NCI-H187 (cell line): ENCODE measurements at places on chromosomes 12 and 14.

- no peak for DNase-seq
Observed at GRCh38 chr14:92728759-92729364, 19.6 kb downstream of the LGMN start.

DNA sequence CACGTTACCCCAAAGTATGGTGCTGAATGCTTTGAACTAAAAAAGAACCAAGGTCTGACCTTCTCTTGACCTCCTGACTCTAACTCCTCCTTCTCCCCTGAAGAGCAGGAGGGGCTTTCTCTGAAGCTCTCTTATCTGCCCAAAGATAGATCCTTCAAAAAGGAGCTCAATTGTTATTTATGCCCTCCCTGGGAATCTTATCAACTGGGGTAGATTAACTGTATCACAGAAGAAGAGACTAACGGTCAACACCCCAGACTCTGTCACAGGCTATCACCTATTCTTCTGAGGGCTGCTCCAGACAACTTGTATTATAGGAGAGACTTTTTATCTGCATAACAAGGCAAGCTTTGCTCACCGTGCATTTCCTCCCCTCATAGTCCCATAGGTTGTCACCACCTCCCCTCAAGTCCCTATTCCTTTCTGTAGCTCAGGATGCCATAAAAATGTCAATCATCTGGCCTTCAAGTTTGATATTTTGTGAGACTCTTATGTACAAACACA, 86.6 kb downstream of the PAPLN start:
- no peak for DNase-seq

DNA sequence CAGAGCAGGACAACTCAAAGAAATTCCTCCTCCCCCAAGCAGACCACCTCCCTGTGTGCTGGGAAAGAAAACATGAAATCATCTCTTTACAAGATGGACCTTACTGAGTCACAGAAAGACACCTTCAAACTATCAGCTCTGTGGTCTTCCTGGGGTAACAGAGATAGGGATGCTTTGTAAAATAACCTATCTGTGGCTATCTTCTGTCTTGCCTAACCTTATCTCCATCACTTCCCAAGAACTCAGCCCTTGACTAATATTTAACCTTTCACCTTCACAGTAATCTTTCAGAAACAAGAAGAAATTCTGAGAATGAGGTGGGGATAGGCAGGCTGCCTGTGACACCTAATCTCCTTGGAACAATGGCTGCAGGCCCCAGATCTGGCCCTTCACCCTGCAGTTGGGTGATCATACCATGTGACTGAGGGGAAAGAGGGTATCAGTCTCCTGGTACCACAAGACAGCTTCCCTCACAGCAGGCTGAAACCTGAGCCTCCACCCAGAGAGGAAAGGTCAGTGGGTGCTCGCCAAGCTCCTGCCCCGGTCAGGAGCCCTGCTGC, 27.4 kb upstream of the CEBPE start:
- no peak for DNase-seq

DNA sequence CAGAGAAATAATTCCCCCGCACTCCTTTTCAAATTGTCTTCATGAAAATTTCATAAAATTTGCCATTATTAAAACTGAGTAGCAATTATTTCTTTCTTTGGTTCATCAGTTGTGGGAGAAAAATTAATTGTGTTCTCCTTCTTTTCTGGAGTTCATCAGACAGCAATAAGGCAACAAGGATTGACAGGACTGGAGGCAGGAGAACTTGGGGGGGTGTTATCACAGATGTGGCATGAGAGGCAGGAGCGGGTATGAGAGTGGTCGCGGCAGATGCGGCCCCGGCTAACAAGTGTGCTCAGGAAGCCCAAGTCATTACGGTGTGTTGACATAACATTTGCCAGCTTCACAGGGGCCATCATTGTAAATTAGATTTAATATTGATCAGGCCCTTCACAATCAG, 306.6 kb upstream of the TMPO start:
- no peak for DNase-seq

DNA sequence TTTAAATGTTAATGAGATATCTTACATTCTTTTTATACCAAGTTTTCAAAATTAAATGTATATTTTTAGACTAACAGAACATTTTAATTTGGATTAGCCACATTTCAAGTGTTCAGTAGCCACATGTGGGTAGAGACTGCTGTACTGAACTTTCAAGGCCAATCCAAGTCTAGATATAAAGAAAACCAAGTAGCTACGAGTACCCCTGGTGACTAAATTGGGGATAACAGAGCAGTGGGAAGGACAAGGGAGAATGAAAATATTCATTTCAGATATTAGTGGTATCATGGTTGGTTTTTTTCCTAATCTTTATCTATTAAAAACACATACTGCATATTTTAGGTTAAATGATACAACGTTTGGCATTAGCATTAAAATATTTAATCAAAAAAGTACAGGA, 69.4 kb upstream of the RHOJ start:
- no peak for DNase-seq

- DNase-seq, result no peak
Observed at GRCh38 chr12:121576851-121577391, 3.9 kb downstream of the KDM2B start.

DNA sequence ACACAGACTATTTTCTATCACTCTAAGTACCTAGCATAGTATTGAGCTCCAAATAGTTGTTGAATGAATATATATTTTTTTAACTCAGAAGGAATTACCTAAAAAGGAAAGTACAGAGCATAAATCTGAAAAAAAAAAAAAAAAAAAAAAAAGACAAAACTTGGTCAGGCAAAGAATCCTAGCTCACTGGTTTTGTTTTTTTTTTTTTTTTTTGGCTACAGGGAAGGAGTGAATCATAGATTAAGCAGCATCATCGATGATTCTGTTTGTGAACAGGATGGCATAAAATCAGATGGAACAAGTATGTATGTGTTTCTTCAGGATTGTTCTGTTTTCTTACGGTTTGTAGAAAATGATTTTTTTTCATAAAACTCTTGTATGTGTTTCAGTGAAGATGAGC, 66.1 kb upstream of the BCAT1 start:
- no peak for DNase-seq

- no peak for DNase-seq
Observed at GRCh38 chr12:26047401-26048226, 77.2 kb downstream of the BHLHE41 start.

GRCh38 chr12:61915420-61915819, 344.8 kb upstream of the USP15 start:
- DNase-seq, result no peak

GRCh38 chr12:47884501-47884900, 20.3 kb downstream of the VDR start:
- no peak for DNase-seq

DNA sequence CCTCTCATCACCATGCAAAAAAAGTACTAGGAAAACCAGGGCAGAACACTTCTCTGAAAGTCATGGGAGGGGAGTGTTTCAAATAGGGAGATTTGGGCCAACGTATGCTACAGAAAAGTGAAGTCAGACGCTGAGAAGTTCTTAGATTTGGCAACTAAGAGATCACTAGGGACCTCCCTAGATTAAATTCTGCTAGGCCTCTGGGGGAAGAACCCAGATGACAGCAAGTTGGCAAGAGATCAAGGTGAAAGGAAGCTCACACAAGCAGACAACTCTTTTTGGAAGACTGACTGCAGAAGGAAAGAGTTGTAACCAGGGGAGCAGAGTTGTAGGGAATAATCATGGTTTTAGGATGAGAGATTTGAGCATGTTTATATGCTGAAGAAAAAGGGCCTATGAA, 20.7 kb downstream of the IQSEC3 start:
- no peak for DNase-seq

GRCh38 chr12:54954801-54955200, 29.8 kb downstream of the TESPA1 start:
- no peak for DNase-seq

DNA sequence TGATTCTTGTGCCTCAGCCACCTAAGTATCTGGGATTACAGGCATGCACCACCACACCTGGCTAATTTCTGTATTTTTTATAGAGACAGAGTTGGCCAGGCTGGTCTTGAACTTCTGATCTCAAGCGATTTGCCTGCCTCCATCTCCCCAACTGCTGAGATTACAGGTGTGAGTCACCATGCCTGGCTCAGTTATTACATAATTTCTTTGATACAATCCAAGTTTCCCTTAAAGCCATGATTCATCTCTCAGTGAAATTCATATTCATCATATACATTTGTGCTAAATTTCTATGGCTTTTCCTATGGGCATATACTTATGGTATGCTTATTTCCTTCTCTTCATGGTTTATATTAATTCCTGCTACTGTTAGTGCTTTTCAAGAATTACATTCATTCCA, 29.1 kb upstream of the PZP start:
- no peak for DNase-seq

GRCh38 chr12:19687371-19687770, 248.1 kb downstream of the AEBP2 start:
- no peak for DNase-seq

DNA sequence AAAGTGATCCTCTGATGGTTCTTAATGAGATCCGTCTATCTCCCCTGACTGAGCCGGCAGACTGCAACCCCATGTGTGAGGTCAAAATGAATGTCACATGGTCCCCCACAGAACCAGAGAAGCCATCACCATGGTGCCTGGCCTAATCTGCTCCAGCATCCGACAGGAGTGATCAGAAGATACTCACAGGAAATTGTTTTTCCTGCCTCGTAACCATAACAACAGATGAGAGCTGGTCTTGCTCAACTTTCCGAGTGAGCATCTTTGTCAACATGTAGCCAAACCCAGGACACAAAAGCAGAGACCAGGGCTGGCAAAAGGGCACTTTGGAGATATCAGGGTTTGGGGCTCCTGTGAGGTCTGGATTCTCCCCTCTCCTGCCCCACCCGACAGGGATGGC, 72.1 kb upstream of the C14orf180 start:
- no peak for DNase-seq

DNA sequence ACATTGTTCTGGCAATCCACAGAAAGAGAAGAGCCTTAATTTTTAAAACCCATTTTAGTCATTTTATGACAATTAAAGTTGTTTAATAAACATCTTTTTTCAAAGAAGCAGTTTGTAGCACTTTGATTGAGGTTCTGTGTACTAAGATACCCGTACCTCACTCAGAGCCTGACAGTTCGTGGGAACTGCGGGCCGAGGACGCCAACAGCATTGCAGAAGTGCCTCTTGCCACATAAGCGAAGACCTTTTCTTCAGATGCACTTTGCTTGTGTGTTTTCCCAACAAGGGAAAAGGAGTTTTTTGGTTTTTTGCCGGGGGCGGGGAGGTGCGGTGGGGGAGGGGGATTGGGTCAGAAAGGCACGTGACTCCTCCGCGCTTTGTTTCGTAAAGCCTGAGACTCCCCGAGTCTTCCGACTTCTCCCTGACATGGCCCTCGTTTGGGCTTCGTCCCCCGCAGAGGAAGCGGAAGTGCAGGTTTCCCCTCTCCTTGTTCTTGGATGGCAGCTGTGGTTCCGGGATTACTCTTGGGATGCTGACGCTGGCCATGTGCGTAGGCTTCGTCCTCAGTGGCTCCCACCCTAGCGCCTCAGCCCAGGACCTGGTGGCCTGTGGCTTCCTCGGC, 70.8 kb downstream of the WDR20 start:
- no peak for DNase-seq

DNA sequence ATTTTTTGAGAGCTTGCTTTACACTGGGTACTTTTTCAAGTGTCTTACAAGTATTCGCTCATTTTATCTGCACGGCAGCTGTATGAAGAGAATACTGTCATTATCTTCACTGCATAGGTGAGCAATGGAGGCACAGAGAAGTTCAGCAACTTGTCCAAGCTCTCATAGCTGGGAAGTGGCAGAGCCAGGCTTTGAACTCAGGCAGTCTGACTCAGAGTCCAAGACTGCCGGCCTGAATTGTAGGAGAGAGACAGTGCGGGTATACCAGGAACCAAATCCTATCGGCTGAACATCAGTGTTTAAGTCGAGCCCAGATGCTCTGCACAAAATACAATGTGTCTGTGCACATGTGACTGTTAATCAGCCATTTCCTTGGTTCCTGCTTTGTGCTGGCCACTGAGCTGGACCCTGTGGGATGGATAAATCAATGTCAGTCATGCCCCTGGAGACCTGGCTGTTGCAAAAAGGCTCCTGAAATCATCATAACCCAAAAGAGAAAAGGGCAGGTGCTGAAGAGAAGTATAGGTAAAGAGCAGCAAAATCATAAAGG, 474.6 kb downstream of the DPF3 start:
- DNase-seq, result no peak

GRCh38 chr12:76020281-76020680, 11.3 kb downstream of the PHLDA1 start:
- DNase-seq, result no peak

DNA sequence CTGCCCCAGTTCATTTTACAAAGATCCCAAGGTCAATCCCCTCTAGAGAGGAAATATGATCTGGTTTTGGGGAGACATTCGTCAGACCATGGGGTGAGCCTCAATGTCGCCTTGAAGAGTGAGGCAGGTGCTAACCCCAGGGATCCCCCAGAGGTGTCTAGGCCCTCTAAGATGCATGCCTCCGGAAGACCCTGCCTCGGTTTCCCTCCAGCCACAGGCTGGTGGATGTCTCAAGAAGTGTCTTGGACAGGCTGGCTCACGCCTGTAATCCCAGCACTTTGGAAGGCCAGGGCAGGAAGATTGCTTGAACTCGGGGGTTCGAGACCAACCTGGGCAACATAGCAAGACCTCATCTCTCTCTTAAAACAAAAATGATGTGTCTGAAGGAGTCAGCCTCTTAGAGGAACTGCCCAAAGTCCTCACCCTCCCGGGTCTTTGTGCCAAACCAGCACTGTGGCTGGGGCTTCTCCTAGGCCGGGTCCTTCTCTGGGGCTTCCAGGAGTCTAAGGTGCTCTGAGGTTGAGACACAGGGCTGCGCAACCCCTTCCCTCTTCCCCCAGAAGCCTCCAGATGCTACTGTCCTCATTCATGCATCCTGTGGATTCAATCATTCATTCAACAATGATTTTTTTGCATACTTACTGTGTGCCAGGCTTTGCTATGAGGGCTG, 24.7 kb upstream of the BEGAIN start:
- no peak for DNase-seq

DNA sequence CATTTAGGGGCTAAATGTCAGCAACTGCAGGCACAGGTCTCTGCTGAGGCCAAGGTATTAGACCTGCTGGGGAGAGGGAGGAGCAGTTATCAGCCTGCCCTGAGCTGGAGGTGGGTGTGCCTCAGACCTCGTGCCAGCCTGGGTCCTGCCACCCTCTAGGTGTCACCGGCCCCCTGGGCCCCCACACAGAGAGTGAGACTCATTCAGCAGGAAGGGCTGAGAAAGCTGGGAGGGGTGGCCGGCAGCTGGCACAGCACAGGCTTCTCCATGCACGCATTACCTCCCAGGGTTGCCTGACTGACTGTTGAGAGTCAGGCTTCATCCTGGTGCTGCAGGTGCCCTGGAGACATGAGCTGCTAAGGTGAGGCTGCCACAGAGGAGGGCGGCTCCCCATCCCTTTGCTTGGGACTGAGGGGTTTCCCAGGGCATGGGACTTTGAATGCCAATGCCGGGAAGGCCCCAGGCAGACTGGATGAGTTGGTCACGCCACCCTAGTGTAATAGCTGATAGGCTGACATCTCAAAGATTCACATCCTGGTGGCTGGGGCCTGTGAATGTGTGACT, 75.3 kb upstream of the C14orf180 start:
- DNase-seq, result no peak

DNA sequence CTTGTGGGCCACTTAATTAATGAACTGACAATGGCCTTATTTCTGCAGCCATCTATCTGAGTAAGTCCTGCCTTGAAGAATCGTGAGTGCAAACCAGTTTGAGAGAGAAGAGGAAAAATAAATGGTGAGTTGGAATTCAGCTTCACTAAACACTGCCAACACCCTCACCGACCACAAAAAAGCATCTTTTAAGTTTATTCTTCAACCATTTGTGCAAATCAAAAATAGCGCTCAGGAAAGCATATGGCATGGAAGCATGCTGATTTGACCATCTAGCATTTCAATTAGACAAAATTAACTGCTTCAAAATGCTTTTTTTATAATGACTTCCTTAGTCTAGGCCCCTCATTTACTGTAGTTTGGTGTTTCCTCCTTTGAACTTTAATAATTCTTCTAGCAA, 294.0 kb downstream of the PPFIA2 start:
- no peak for DNase-seq
